ENCODE measurements at places on chromosomes 3 and 15. TPM values are rescaled to one million over a fixed set of nuclear protein-coding genes. Genes with fewer than 3 reads are reported as not detected.

CIDEC gene
- 1.9 TPM for total RNA-seq

DZIP3 gene
- total RNA-seq: 17.7 TPM

TICRR gene
- total RNA-seq: 0.03 TPM

LRTM1 gene
- total RNA-seq: not detected

RLBP1 gene
- not detected for total RNA-seq

DNA sequence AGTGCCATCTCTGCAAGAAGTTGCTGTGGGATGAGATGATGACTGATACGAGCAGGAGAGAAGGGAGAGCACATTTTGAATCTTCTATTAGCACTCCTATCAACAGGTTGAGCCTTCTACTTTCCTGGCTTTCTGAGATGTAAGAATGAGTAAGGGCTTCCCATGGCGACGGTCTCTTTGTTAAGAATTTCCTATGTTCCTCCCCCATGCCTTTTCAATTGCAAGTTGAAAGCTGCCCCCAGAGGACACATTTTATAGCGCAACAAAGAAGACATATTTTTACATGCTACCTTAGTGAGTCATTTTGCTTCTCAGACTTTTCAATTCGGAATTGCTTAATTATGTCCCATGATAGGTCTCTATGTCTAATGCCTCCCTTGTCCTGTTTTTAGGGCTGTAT, 71.3 kb upstream of the LRTM1 start:
- no peak for DNase-seq

DNA sequence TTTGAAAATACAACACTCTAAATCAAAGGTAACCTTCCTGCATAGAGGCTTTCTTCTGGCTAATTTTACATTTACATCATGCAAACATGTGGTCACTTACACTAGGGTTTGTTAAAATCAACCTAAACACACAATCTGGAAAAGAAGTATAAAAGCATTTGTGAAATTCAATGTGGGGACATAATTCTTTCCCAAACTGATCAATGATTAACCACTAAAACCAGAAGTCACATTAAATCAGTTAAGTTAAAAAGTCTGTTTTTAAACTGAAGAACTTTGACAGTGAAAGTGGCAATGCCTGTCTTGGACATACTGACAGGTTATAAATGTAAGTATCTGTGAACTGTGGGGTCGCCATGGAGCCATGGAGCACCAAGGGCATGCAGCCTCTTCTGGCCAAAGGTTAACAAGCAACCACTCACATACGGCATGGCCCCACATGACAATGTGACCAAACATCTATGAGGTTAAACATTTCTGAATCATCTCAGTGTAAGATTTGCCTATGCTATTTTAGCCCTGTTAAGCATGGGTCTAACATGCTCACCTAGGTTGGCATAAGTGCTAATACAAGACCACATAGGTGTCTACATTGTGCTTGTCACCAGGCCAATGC, 278.2 kb downstream of the CTNNB1 start:
- no peak for DNase-seq

GRCh38 chr3:70982700-70983140, 600.8 kb downstream of the FOXP1 start:
- no peak for DNase-seq

DNA sequence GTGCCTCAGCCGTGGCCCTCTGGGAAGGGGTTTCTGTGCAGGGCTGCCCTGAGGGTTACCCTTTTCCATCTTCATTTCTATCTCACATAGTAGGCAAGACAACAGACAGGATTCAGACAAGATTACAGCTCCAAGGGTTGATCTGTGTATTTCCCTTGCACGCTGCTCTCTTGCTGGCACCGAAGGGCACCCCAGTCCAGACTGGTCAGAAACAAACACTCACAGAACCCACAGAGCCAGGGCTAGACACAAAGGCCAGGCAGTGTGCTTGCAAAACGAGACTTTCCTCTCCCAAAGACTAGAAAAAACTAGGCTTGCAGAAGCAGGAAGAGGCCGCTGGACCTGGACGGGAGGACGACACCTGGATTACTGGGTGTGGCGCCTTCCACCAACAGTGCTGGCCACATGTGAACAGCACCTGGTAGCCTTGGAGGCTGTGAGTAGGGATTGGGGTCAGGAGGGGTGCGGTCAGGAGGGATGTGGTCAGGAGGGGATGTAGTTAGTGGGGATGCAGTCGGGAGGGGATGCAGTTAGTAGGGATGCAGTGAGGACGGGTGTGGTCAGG, 96.8 kb downstream of the BDH1 start:
- no peak for DNase-seq

DNA sequence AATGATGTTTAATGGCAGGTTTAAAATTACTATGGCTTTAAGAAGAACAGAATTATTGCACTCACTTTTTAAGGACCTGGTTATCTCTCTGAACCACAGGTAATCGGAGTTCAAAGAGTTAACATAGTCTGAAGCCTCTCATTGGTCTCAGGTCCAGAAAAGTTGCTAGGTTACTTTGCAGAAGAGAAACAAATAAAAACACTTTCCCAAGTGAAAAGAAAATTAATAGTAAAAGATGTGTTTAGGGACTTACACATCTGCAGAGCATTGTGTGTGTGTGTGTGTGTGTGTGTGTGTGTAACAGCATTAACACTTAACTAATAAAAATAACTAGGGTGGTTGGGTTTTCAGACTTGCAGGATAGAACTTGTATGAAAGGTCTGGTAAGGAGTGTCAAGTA, 1.0 kb downstream of the MASP1 start:
- DNase-seq: no peak

- no peak for DNase-seq
Observed at GRCh38 chr15:71792521-71792920, 17.8 kb upstream of the NR2E3 start.

- peak; percentile 62 for DNase-seq
Observed at GRCh38 chr15:89670971-89671560, 8.1 kb downstream of the PLIN1 start.

- DNase-seq: peak; percentile 83
Observed at GRCh38 chr3:11155341-11156025, 1.2 kb downstream of the HRH1 start.

- no peak for DNase-seq
Observed at GRCh38 chr3:72309661-72310418, 524.9 kb upstream of the PROK2 start.

DNA sequence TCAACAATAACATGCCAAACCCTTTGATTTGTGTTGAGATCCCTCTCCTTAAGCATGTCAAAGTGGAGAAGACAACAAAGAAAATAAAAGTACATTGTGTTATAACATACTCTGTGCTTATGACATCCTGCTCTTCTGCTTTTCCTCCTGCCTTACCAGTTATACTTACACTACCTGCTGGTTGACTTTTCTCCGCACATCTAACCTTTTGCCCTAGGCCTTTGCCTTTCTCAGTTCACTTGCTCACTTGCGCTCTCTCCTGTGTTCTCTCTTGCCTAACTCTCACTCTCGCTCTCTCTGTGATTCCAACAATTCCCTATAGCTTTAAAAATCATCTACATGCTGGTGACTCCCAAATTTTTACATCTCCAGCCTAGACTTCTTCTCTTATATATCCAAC, 5.7 kb downstream of the DNAH12 start:
- DNase-seq: no peak

DNA sequence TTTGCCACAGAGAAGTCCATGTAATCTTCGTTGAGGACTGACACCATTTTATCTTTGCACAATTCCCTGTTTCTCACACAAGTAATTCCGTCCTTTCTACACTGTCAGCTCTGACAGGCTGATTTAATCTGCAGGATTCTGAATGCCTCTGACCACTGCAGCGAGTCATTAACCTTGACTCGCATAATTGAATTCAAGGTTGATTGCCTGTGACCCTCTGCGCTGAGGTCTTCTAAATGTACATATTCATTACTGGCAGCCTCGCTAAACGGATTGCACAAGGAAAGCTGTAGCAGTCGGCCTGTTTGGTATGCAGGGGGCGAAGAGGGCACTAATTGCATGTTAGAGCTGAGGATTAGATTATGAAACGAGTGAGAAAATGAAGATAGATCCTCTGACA, 147.8 kb downstream of the SHOX2 start:
- no peak for DNase-seq

DNA sequence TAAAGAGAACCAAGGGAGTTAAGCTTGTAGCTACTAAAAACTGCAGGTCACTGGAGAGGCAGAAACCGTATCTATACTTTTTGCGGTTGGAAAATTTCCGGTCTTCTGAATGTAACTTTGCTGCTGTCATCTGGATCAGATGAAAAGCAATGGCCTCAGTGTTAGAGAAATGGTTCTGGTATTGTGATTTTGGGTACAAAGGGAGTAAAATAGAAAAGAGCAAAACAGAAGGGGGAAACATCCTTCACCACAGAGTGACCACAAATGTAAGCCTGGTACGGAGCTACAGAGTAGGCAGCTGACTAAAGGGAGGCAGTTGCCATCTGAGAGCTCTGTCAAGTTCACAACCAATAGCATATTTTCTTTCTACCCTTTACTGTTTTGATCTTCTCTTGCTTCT, 5.6 kb downstream of the CD96 start:
- DNase-seq: no peak

- no peak for DNase-seq
Observed at GRCh38 chr15:68518785-68519430, 59.9 kb upstream of the CORO2B start.

- DNase-seq: no peak
Observed at GRCh38 chr15:52749258-52749657, 40.9 kb downstream of the ONECUT1 start.

DNA sequence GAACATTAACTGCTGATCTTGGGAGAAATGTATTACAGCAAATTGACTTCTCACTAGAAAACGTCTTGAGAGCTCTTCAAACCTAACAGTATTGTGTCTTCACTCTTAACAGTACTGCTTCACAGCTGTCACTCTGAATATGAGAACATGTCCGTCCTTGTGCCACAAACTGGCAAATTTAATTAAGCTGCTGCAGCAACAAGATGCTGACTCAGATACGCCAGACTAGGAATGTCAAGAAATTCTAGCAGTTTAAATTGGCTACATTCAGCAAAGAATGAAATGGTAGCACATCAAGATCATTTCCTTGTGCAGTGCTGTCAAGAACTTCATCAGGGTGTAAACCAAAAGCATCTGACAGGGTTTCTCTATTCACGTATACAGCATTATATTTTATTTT, 7.6 kb downstream of the ICE2 start:
- DNase-seq: no peak

DNA sequence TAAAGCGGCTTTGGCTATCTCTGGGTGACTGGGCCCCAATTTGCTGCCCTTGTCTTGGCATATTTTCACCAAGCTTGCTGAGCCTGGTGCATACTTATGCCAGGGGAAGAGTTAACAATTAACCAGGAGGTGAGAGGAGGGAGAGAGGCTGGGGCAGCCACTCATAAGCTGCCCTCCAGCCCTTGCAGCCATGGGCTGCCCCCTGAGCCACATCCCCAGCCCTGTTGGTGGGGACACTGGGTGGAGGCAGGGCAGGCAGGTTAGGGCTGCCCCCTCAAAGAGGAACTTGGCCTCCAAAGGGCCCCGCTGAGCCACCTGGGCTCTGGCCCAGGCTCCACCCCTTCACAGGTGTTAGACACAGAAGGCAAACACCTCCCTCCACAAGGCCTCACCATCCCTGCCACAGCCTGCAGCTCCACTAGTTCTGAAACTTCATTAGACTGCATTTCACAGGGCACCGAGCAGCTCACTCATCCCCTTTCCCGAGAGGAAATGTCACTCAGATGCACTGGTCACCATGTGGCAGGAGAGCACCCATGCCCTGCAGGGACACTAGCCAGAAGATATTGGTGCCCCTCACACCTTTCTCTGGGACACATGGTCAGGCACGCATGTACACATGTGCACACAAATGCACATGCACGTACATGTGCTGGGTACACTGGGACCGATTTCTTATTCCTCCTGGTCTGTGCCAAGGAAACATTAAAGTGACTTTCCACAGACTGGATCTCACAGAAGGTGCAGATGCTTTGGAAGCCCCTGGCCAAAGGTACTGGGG, 20.2 kb downstream of the AMOTL2 start:
- DNase-seq: no peak

All from cardiac septum (tissue), 1 donor.